ENCODE measurements at places on chromosomes 3 and 15. TPM values are rescaled to one million over a fixed set of nuclear protein-coding genes. Genes with fewer than 3 reads are reported as not detected.

Gene CIDEC
- total RNA-seq: 29.4 TPM

Gene TMCO5A
- not detected for total RNA-seq

Gene NOX5
- 0.39 TPM for total RNA-seq

Gene SLC22A13
- total RNA-seq: 0.30 TPM

Gene IMPG2
- 0.59 TPM for total RNA-seq

- DNase-seq: no peak
Measured at GRCh38 chr15:31177951-31178350, 76.4 kb upstream of the TRPM1 start.

GRCh38 chr3:40452562-40452875 lies 4.6 kb upstream of the RPL14 start:
- DNase-seq: no peak

DNA sequence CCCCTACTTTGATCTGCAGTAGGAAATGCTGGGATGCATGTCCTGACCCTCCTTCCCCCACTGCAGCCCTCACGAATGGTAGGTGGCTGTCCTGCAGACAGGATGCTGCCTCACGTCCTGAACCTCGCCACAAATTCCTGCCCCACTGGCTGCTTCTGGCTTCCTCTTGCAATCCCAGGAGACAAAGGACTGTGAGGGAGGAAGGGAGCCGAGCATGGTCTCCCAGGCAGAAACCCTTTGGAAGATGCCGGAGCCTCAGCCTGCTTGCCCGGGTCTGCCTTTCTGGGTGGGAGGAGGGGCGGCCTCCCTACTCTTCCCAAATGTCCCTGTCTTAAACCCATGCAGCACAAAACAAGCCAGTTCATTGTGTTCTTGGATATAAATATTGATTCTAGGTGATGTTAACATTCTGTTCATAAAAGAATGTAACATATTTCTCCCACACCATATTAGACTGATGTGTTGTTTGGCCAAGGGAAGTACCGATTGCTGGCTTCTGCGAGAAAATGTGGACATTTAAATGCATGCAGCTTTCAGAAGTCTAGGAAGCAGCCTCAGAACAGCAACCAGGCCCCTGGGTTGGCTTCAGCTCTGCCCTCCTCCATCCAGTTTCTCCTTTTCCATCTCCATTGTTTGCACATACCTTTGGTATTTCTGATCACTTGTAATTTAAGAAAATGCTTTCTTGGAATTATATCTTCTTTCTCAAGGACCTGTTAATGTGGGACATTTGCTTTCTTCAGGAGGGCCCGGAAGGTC lies 75.3 kb downstream of the HMG20A start:
- DNase-seq: peak; percentile 41

- no peak for DNase-seq
Measured at GRCh38 chr3:82685761-82686160, 924.3 kb upstream of the GBE1 start.

GRCh38 chr15:61138156-61138555 lies 90.9 kb downstream of the RORA start:
- DNase-seq: no peak

- no peak for DNase-seq
Measured at GRCh38 chr15:33278816-33279612, 31.8 kb upstream of the RYR3 start.

DNA sequence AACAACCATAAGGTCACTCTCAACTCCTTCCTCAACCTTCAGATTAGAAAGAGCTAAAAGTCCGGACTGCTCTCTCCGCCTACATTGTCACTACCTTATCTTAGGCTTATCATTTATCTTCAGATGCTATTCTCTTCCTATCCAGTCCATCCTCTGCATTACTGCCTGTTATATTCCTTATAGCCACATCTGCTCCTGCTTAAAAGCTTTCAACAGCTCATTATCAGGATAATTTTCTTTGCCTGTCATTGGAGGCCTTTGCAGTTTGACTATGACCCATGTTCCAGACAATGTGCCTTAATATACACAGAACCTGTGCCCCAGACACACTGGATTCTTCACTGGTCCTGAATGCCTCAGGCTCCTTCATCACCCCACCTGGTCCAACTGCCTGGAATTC lies 184.1 kb upstream of the SETMAR start:
- DNase-seq: no peak

- peak; percentile 41 for DNase-seq
Measured at GRCh38 chr15:71153823-71154524, 38.7 kb downstream of the THSD4 start.

DNA sequence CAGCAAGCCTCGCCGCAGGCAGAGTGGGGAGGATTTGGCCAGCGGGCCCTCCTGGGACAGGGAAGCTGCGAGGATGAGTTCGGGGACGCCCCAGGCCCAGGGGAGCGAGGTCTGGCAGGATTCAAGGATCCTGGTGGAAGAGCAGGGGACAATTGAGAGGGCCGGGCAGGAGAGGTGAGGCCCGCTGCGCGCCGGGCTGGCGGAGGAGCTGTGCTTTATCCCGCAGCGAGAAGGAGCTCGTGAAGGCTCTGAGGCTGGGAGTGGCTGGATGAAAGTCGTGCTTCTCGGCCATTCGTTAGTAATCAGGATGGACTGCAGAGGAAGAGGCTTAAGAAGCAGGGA lies 3.6 kb downstream of the SLC51A start:
- no peak for DNase-seq

GRCh38 chr15:81279621-81280485 lies 44.1 kb downstream of the STARD5 start:
- DNase-seq: no peak

DNA sequence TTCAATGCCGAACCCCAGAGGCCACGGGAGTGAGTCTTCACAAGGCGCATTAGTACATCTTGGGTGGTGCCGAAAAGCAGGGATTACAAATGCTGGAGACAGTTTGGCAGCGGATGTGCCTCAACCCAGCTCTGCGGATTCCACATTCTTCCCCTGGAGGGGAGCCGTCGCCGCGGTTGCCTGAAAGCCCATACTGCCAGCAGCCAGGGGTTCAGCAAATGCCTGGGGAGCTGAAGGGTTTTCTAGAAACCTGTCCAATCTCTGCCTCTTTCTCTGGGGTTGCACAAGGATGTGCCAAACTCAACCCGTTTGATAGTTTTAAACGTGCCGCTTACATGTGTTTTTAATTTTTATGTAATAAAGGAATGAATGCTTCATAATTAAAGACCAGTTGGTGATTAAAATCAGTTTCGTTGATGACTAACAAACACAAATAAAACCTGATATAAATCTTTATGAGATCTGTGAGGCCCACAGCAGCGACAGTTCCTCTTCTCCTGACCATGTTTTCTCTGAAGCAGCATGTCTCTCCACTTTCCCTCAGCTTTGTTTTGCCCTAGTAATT lies 74.6 kb upstream of the LEKR1 start:
- DNase-seq: peak; percentile 78

DNA sequence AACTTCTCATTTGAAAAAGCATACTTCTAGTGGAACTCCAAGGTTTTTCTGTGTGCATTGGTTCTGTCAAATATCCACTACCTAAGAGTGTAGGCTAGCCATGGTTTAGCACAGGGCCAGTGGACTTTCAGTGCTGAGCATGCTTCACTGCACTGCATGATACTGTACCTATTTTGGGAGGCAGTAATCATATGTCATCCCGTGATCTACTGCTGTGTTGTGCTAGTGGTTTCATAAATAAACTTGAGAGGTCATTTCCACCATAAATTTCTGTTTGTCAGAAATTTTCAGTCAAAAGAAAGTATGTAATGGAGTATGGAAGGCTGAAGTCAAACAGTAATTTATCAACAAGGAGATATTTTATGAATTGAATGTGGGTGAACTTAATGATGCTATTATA lies 203.6 kb downstream of the ROBO1 start:
- DNase-seq: no peak

Data from skin of body (tissue), 3 donors.